ENCODE measurements at places on chromosomes 2 and 18.

- DNase-seq: no peak
These were observed 26.7 kb upstream of the MBOAT2 start for GRCh38 chr2:9030190-9030589.

GRCh38 chr2:139177041-139177440 is 396.9 kb upstream of the NXPH2 start:
- no peak for DNase-seq

- no peak for DNase-seq
These were observed 37.2 kb downstream of the CREG2 start for GRCh38 chr2:101349893-101350662.

- no peak for DNase-seq
These were observed 217.0 kb upstream of the ZNF521 start for GRCh38 chr18:25568986-25569385.

- no peak for DNase-seq
These were observed 183.3 kb upstream of the DOK6 start for GRCh38 chr18:69217196-69218000.

GRCh38 chr2:113236367-113237159 is 42.2 kb downstream of the PAX8 start:
- DNase-seq: no peak

DNA sequence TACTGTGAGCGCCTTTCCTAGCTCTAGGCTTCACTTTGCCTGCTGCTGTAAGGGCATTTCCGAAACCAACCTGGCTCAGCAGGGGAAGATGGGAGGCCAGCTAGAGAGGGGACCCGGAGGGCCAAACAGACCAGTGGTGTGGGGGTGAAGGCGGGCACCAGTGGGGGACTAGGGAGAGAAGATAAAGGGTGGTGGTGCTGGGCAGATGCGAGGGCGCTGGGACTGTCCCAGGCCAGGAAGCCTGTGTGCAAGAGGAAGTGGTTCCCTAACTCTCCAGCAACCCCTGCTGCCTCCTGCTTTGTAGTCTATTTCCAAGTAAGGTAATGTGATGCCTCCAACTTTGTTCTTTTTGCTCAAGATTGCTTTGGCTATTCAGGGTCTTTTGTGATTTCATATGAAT is 73.1 kb downstream of the DNAH7 start:
- no peak for DNase-seq

DNA sequence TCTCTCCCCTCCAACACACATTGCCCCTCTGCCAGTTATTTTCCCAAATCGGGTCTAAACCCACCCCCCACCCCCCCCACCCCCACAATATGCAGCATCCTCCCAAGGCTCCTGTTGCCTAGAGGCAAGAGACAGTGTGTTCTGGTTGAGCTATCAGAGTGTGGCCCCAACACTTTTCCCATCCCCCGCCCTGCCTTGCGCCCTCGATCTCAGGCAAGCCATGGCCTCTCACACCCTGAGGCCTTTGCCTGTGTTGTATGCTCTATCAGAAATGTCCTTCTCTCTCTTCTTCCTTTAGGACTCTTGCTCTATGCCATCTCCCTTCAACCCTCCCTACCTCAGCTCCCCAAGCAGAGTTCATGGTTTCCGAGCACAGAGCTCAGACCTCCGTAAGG is 9.5 kb upstream of the GRHL1 start:
- DNase-seq: no peak

DNA sequence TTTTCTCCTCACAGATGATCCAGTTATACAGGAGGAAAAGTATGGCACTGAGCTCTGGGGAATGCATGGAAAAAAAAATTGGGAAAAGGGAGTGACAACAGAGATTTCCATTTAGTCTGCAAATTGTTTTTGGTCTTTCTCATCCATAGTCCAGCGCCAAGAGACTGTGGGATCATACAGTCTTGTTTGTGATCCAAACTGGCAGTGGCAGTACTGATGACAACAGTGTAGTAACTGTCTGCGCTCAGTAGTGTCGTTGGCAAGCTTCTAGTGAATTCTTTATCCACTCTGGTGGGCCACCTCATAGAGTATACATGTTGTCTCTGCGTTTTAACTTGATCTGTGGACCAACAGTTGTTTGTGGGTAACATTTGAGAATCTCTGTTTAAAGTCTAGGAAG is 37.9 kb downstream of the GALNT1 start:
- DNase-seq: no peak

DNA sequence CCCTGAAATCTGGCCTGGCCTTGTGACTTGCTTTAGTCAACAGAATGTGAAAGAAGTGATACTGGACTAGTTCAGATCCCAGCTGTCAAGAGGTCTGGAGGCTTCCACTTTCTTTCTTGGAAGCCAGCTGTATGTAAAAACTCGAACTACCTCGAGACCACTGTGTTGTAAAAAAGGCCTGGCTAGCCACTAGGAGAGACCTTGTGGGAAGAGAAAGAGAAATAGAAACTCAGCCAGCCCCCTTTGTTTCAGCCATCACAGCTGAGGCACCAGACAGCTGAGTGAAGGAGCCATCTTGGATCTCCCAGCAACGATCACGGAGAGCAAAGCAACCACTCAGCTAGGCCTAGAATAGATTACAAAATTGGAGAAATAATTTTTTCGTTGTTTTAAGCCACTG is 324.9 kb upstream of the TCF4 start:
- no peak for DNase-seq
